ENCODE measurements at places on chromosomes 4 and X.

GRCh38 chr4:169407217-169407845, 136.6 kb upstream of the SH3RF1 start:
- no peak for DNase-seq

DNA sequence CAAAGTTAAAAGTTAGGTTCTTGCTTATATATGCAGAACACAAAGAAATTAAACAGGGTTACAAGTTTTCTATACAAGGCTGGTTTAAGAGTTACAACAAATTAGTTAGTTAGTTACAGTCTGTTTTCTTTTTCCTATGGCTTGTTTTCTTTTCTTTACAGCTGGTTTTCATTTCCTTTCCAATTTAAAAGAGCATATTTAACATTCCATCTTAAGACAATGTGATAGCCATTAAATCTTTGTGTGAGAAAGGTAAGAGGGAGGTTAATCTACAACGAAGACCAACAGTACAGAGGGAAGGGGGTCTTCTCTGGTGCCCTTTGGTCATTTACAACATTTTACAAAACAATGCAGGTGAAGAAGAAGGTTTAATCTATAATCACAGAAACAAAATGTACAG, 290.6 kb downstream of the ZNF674 start:
- DNase-seq: no peak

DNA sequence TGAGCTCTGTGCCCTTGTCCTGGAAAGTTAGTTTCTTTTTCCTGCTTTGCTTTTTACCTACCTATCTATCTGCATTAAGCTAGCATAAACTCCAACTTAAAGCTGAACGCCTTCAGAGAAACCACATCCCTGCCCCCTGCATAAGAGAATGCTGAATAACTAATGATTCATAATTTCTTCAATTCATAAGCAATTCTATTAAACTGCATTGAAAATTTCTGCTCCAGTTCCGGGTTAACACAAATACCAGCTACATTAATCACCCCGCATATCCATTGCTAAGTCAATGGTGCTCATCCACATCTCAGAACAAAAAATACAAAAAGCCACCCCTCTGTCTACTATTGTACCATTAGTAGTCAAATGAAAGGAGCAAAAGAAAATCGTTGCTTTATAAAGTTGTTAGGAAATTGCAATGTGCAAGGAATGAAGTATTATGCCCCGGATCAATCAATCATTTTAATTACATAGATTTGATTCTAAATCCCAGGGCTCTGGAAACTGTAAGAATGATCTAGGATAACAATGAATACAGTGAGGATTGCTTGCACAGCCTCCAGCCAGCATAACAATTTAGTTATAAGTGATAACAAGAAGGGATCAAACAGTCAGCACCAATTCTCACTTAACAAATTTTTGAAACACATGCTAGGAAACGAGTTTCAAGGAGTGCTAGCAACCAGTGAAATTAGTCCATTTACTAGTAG, 106.8 kb downstream of the ELOVL6 start:
- DNase-seq: no peak

DNA sequence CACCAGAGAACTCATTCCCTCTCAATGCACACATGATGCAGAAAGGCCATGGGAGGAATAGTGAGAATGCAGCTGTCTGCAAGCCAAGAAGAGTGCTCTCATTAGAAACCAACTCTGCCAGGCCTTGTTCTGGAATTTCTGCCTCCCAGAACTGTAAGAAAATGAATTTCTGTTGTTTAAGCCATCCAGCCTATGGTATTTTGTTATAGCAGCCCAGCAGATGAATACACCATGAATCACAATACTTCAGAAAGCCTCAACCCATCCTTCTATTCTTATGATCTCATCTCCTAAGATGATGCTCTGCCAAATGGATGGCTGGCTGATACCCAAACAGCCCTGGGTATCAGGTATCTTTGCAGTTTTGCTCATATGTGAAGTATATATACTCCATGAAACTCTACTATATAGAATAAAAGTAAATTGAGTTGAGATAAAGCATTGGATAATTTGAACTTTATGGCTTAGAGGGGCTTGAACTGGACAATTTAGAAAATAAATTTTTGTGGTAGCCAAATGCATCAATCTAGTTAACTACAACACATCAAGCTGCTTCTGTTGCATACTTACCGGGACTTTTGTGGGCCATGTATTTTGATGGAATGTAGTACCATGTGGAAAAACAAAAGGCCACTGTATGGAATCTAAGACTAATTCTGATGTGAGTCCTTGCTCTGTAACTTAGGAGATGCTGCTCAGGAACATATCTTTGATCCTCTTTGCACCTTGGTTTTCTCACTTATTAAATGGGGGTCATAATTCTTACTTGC, 245.9 kb downstream of the HS3ST1 start:
- DNase-seq: peak; percentile 22

DNA sequence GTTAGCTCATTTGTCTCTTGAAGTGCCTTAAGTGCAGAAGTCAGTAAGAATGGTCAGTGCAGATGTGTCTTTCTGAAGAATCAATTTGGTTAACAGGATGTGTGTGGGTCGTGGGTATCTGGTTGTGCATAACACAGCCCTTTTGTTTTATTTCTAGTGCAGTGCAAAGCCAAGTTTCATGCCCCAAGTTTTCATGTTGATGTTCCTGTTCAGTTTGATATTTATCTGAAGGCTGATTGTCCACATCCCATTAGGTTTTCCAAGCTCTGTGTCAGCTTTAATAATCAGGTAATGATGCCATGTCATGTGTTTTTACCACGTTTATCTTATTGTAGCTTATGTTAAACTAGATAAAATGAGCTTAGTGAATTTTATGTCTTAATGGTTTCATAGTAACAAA, 27.4 kb downstream of the TRAPPC11 start:
- DNase-seq: no peak

- DNase-seq: no peak
These were observed 68.6 kb upstream of the SORBS2 start for GRCh38 chr4:185880571-185880970.

GRCh38 chrX:108130889-108131288, 39.3 kb downstream of the ATG4A start:
- DNase-seq: no peak

DNA sequence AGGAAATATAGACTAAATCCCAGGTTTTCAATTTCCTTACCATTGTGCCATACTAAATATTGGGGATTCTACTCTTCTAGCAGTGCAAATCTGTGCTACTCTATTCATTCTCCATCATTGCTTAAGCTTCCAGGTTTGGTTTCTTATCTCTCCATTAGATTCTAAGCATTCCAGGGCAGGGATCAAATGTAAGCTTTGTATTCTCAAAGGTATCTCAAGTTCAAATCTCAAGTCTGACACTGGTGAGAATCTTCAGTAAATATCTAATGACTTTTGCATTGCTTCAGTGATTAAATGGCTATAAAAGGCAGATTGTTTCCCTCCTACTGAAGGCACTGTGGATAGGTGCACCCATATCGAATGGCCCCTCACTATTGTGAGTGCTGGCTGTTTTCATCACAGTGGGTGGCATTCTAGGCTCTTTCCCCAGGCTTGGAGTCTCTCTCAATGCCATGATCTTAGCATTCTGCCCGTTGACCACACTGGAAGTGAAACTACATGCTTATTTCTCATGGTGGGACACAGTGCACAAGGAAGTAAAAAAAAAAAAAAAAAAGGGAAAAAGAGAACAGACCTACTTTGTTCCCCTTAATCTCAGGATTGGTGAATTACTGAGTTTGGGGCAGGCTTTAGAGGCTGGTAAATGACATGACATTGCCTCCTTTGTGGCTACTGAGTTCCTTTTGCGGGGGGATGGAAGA, 28.7 kb downstream of the FAM9C start:
- DNase-seq: peak; percentile 6

All from NCI-H69 (cell line).